ENCODE measurements at places on chromosomes 7 and 10.

GRCh38 chr7:1940863-1941262, 270.8 kb downstream of the ELFN1 start:
- no peak for DNase-seq

GRCh38 chr10:34313353-34313752, 501.7 kb downstream of the PARD3 start:
- DNase-seq: no peak

DNA sequence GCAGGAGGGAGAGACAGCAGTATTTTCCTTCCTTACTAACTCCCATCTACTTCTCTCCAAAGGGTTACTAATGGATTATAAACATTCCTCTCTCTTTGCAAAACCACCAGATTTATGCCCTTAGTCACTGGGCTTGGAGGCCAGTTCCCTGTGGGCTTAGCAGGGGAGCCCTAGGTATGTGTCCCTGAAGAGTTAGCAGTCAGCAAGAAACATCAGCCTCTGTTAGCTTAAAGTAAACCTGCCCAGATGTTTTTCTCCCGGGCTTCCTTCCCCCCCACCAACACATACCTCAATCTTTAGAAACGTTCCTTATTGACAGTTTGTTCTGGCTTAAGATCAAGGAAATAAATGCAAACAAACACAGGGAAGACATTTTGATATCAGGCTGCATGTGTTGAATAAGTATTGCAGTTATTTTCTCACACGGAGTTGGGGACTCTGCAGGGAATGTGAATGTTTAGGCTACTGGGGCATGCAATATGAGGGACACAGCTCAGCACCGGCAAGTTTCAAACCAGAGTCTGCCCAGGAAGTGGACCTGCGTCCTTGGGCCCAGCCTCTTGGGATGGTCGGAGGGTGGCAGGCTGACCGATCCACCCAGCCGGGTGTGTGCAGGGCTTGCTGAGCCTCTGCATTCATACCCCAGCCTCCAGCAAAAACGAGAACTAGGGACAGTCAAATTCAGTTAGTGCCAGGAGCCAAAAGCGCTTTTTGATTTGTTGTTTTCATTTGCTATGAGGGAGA, 252.0 kb upstream of the GRB10 start:
- DNase-seq: no peak

DNA sequence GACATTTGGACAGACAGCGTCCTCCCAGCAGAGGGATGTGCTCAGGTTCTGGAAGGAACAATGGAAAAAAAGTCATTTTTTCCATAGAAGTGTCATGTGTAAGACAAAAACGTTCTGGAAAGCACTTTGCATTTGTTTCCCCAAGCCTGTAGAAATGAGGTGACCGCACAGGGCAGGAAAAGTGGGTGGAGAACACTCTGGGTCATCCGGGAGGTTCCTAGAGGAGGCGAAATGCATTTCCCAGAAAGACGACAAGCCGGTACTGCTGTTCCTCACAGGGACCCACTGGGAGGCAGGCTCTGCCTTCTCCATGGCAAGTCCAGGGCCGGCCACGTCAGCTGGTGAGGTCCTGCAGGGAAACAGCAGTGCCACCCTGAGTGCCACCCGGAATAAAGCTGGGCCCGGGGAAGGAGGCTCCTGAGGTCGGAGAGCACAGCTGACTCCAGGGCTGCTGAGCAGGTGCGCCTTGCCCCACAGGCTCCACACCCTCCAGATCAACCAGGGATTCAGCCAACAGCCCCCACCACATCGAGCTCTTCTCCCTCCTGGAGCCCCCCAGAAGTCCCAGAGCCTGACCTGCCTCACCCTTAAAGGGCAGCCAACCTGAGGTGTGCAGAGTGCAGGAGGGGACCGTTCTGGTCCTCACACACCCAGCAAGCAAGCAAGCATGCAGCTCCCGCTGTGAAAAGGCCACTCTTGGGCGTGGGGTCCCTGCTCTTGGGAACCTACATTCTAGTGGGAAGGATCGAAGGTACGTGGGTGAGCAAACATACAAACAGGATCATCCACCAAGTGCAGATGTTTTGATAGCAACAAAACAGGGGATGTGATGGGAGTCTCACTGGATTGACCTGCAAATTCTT, 28.8 kb upstream of the INPP5A start:
- DNase-seq: no peak

- no peak for DNase-seq
Observed at GRCh38 chr7:92293896-92294590, 48.3 kb downstream of the ANKIB1 start.
